ENCODE measurements at places on chromosomes 13 and 19. TPM values are rescaled to one million over a fixed set of nuclear protein-coding genes. Genes with fewer than 3 reads are reported as not detected.

DNA sequence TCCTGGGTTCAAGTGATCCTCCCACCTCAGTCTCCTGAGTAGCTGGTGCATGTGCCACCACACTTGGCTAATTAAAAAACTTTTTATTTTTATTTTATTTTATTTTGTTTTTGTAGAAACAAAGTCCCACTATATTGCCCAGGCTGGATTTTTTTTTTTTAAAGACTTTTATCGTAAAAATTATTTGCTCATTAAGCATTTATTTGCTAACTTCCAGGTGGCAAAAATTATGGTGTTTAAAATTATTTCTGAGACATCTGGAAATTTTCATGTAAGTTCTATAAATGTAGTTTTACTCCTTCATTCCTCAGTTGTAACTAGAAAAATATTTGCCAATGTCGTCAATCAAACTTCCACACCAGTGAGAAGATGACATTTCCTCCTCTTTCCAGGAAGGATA lies 233.3 kb upstream of the DACH1 start:
- DNase-seq, result no peak

GRCh38 chr19:38737921-38738737 lies 6.1 kb downstream of the CAPN12 start:
- DNase-seq, result no peak

- no peak for DNase-seq
Measured at GRCh38 chr13:42551611-42552010, 22.3 kb upstream of the TNFSF11 start.

DNA sequence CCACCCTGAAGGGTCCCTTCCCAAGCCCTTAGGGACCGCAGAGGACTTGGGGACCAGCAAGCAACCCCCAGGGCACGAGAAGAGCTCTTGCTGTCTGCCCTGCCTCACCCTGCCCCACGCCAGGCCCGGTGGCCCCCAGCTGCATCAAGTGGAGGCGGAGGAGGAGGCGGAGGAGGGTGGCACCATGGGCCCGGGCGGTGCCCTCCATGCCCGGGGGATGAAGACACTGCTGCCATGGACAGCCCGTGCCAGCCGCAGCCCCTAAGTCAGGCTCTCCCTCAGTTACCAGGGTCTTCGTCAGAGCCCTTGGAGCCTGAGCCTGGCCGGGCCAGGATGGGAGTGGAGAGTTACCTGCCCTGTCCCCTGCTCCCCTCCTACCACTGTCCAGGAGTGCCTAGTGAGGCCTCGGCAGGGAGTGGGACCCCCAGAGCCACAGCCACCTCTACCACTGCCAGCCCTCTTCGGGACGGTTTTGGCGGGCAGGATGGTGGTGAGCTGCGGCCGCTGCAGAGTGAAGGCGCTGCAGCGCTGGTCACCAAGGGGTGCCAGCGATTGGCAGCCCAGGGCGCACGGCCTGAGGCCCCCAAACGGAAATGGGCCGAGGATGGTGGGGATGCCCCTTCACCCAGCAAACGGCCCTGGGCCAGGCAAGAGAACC lies 1.5 kb downstream of the EGLN2 start:
- no peak for DNase-seq

DNA sequence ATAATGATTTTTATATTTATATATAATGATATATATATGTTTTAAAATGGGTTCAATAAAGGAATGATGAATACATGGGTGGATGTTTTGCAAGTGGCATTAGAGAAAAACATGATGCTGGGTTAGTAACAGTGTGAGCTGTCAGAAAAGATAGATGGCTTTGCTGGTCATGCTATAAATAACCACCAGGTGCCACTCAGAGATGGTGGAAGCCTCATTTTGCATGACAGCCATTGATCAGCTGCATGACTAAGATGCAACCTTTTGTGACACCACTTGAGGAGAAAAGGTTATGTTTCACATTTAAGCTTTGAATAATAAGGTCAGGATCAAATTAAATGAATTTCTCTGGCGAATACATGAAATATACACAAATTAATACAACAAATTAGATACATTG lies 737.7 kb downstream of the PCDH9 start:
- peak; percentile 8 for DNase-seq

DNA sequence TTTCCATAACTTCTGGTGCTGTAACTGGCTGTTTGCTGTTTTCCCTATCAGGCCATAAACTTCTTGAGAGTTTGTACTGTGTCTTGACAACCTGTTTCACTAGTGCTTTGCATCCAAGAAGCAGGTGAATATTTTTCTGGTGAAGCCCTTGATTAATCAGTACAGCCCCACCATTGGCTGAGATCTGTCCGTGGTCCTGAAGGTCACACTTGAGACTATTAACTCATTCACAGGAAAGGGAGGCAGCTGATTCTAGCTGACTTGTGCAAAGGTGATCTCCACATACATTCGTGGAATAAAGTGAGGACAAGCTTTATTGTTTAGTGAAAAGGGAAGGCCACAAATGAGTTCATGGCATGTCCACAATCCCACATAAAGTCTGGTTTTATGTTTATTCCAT lies 61.4 kb upstream of the ZNF835 start:
- no peak for DNase-seq

GRCh38 chr13:76349700-76350099 lies 536.5 kb downstream of the KCTD12 start:
- no peak for DNase-seq

GRCh38 chr13:59447031-59447430 lies 716.7 kb downstream of the DIAPH3 start:
- DNase-seq, result peak; percentile 4

DNA sequence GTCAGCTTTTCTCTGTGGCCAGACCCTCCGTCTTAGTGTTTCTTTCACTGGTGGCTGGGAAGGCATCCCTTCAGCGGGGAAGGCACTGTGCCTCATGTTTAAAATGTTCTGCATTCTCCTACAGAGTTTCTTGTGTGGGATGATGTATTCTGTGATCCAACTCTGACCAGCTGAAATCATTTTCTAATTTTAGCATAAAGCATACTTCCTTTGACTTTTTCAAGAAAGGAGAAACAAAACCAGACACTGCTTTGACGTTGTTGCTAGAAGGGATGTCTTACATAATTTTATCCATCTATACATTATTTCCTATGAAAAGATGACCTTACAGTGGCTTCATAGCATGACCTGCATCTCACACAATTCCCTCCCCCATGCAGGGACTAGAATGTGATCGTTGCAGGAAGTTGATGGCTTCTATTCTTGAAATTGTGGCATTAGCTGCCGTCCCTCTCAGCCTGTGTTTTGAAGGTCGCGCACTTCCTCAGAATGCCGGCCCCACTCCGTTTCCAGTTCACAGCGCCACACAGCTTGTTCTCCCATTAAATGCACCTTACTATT lies 38.6 kb upstream of the TEX29 start:
- DNase-seq, result no peak

GRCh38 chr13:101283782-101284181 lies 132.5 kb downstream of the NALCN start:
- DNase-seq, result no peak

DNA sequence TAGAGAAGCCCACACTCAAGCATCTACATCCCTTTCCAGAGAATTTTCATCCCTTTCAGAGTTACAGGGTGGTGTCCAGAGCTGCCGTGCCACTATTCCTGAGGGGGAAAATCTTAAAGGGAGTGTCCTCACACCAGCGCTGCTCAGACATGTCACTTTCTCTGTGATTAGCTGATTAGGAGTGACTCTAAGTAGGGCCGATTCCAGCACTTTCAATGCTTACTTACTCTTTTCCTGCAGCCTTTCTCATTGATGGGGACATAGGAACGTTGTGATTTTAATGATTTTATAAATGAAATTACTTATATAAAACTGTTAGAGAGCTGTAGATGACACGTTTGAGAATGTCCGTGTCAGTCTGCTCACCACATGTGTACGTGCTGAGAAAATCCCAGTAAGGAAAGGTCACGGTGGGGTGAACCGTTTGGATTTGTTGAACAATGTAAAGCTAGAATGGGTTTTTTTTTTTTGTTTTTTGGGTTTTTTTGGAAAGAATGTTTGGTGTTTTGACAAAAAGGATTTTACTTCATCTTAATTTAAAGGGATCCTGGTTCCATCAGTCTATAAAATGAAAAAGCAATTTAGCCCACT lies 56.6 kb upstream of the SPATA13 start:
- no peak for DNase-seq

DNA sequence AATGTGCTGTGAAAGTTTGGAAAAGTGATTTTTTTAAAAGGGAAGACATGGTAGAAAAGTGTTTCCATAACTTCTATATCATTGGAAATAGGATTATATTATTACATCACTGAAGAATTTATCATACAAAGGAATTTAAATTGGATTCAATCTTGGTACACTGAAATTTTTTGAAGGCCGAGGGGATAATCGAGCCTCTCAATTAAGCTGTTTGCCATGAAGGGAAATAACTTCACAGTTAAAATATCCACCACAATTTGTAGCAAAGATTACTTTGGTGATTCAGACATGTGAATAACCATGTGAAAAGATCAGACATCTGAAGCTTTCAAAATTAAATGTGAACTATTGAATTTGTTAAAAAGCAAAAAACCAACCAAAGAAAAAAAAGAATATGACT lies 215.3 kb downstream of the KLF5 start:
- peak; percentile 65 for DNase-seq

DNA sequence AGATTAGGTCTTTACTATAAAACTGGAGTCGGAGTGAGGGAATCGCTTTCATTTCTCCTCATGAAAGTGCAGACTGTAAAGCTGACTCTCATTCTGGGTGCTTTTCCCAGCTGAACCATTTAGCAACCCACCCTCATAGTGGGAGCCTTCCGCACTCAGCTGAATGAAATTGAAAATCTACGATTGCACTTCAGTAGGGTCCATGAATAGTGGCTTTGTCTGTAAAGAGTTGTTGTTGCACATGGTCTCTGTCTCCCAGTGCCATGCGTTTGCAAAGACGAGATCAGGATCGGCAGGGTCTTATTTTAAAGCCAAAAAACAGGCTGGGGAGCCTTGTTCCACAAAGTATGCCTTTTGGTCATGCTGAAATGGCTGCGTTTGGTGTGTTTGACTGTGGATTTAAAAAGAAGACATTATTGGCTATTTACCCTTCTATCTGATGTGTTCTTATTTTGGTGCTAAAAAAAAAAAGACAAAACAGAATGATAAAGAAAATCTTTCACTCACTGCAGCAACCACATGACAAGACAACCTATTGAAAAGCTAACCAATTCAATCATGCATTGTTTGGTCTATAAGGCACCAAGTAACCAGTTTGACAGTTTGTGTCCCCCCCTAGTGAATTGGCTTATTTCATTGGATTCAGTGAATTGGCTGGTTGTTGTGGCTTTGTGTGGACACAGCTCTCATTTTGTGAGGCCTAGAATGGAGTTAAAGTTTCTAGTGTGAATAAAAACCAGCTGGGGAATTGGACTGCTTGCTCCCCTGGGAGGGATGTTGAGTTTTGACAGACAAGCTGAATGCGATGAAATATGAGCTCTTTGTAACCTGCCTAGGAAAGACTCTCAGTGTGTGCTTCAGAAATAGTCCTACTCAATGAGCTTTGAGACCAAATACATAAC lies 65.6 kb downstream of the ARHGAP35 start:
- no peak for DNase-seq

GRCh38 chr13:62613819-62614218 lies 1198.2 kb upstream of the PCDH20 start:
- DNase-seq, result no peak

- DNase-seq, result no peak
Measured at GRCh38 chr19:50315773-50316448, 13.3 kb downstream of the KCNC3 start.

DNA sequence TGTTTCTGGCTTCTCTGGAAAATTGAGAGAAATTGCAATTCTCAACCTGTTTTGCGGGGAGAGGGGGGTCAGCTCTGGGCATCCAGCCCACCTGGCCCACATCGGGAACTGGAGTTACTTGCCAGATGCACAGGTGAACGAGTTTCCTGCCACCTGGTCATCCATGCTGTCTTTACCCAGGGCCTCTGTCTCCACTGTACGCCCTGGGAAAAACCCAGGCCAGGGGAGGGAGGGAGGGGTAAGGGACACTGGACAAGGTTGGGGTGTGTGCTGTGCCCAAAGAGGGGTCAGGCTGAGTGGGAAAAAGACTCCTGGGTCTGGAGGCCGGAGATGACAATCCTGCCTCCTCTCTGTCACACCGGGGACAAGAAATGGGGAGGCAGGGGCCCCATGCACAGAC lies 307.6 kb downstream of the ZNF536 start:
- DNase-seq, result no peak

- DNase-seq, result no peak
Measured at GRCh38 chr13:110582421-110582954, 21.0 kb upstream of the RAB20 start.

- no peak for DNase-seq
Measured at GRCh38 chr19:18712981-18713380, 29.5 kb downstream of the CRTC1 start.

DNA sequence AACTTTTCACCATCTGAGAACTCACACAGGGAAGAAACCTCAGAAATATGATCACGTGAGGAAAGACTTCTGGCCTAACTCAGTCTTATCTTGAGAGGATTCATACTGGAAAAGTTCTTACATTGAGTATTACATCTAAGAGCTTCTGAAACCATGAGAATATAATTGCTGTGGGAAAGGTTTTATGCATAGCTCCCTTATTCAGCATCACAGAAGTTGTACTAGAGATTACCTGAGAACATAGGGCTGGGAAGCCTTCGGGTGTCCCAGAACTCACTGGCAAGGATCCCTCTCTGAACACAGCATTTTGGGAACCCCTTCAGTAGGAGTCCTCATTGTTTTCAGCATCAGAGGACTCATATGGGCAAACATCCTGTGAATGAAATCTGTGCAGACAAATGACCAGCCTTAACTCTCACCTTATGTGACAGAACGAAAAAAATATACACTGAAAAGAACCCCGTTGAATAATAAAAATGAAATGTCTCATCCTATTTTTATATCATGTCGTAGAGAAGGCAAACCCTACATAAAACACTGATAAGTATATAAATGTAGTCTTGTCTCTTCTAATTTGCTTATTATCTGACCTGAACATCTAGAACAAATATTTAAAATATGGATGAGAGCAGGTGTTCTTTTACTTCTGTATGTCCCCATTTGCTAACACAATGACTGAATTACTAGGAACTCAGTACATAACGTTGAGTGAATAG lies 14.2 kb downstream of the ZNF274 start:
- DNase-seq, result peak; percentile 33

The A1BG gene
- total RNA-seq, result not detected

The OR10H1 gene
- 1.7 TPM for total RNA-seq

The MBOAT7 gene
- total RNA-seq, result 132 TPM

The CEACAM4 gene
- not detected for total RNA-seq

The HSPB6 gene
- 0.65 TPM for total RNA-seq

The TTYH1 gene
- total RNA-seq, result not detected

The TMEM86B gene
- not detected for total RNA-seq

The MISP gene
- total RNA-seq, result 6.2 TPM

The CPB2 gene
- total RNA-seq, result not detected

The IGFLR1 gene
- 1.8 TPM for total RNA-seq

The KLK12 gene
- total RNA-seq, result not detected
